Lung (tissue), 17 donors: ENCODE measurements at places on chromosomes 2 and 18. TPM values are rescaled to one million over a fixed set of nuclear protein-coding genes. Genes with fewer than 3 reads are reported as not detected.

PREPL gene
- 101 TPM for total RNA-seq

RAB12 gene
- total RNA-seq = 74.5 TPM

NEDD4L gene
- 177 TPM for total RNA-seq

NEU2 gene
- not detected for total RNA-seq

TMEM200C gene
- 0.57 TPM for total RNA-seq

NT5C1B gene
- total RNA-seq = not detected

IL1RL2 gene
- 0.63 TPM for total RNA-seq

CLEC4F gene
- 0.58 TPM for total RNA-seq

LAMA1 gene
- 2.8 TPM for total RNA-seq

DNA sequence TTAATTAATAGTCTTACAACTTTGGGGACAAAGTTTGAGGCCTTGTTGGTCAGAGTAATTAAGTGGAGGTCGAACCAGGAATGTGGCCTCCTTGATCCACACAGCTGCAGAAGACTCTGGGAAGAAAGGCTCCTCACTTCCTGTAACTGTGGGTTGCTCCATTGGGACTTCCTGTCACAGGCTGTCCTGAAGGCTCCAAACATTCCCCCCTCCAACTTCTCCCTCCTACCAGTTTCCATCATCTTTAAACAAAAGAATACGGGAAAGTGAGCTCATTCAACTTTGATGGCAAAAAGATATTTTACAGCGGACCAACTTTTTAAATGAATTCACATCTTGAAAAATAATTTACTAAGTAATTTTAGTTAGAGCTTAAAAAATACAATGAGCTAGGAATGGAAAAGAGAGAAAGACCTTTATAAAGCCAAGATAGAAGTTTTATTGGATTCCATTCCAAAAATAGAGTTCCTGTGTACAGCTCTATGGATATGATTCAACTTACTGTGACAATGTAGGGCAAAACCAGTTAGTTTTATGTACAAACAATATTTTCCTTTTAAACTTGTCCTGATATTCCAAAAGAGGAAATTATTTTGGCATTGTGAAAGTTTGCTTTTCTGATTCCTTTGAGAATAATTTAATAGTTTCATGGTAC, 212.0 kb upstream of the NABP1 start:
- DNase-seq = no peak

DNA sequence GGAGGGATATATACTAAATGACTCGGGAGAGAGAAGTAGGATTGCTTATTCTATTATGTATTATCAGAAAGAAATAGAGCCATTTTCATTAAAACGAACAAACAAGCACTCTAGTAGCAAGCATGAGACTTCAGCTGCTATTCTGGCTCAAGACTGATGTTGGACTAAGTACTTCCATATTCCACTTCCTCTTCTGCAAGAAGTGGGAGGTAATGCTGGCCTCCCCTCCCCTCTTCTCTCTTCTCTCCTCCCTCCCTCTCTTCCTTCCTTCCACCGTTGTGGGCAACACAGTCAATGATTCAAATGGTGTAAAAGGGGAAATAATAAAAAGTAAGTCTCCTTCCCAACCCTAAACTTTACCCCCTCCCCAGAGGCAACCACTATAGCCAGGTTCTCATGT, 62.6 kb downstream of the EMX1 start:
- no peak for DNase-seq

DNA sequence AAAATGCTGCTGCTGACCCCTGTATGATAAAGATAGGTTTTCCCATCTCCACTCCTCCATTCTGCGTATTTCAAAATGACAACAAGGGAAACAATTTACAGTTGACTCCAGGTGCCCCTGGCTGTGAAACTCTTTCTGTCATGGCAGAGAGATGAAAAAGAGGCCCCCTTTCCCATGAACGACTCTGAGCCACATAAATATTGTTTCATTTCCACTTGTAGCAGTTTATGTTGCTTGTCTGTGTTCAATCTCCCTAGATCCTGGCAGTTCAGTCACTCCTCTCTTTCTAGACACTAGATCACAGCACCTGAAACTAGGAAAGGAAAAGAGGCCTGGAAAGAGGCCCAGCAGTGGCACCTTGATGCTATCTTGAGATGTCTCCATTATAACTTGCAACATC, 121.0 kb upstream of the ZNF521 start:
- no peak for DNase-seq

DNA sequence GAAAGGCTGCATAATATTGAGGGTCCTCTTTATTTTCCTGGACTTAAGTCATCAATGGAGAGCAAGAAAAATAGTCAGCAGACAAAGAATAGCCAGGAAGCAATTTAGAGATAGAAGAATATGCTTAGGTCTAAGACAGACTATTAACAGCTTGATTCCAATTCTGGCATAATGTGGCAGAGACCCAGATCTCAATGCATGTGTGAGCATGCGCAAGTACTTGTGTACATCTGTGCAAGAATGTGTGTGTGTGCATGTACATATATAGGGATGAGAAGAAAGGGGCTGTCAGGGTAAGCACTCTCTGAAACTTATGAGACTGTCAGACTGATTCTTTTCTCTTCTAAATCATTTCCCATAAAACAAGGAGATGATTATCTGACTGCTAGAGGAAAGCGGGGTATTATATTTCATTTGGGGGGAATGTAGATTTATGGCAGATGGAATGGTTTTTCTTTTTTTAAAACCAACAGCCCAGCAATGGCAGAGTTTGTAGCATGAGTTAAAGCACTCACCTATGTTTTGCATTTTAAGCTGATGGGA, 381.3 kb upstream of the SPRED2 start:
- no peak for DNase-seq

DNA sequence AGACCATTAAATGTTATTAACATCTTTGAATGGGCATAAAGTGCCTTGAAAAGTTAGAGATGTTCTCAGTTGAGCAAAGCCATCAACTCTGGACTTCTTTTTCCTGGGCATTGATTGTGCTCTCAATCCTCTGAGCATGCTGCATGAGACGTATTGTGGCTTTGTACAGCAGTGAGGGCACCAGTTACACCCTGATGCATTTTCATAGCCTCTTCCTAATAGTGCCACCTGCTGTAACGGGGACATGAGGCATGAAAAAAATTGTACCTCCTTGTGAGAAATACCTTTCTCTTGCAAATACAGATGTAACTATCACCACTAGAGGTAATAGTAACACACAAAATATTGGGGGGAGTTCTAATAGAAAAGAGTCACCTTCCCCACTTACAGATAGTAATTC, 697.5 kb downstream of the TMEM182 start:
- no peak for DNase-seq

GRCh38 chr2:136985044-136985443, 219.7 kb downstream of the THSD7B start:
- no peak for DNase-seq

- DNase-seq = no peak
Observed at GRCh38 chr2:76159042-76159648, 448.4 kb upstream of the GCFC2 start.

- peak; percentile 28 for DNase-seq
Observed at GRCh38 chr2:165952741-165953211, 800 bp downstream of the TTC21B start.

DNA sequence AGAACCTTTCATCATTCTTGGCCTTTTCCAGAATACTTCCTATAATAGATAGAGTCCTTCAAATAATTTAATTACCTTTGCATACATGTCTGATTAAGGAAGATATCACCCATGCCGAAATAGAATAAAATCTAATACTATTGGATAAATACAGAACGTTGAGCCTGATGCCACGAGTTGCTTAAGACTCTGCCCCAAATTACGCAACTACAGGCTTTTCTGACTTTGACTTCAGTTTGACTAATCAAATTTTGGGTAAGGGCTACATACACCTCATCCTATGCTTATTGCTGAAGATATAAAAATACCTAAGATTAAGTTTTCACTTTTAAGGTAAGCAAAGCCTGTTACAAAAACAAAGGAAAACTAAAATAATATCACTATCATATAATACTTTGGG, 1065.1 kb upstream of the NRXN1 start:
- no peak for DNase-seq

DNA sequence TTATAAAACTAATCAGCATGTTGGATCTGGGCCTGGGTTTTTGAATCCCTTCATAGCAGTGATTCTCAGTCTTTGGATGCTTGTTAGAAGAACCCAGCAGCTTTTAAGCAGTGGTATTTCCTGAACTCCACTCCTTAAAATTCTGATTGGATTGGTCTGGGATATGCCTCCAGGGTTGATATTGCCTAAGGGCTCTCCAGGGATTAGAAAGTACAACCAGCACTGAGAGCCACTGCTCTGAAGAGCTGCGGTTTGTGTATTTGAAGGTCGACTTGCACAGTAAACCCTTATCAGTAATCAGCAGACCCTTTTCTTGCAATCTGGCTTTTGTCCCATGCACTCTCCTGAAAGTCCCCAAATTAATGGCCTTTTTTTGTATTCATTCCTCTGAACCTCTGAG, 17.0 kb upstream of the RBMS1 start:
- no peak for DNase-seq

GRCh38 chr2:36035137-36035536, 320.4 kb upstream of the CRIM1 start:
- DNase-seq = no peak

GRCh38 chr2:195909926-195910325, 158.7 kb downstream of the DNAH7 start:
- no peak for DNase-seq

DNA sequence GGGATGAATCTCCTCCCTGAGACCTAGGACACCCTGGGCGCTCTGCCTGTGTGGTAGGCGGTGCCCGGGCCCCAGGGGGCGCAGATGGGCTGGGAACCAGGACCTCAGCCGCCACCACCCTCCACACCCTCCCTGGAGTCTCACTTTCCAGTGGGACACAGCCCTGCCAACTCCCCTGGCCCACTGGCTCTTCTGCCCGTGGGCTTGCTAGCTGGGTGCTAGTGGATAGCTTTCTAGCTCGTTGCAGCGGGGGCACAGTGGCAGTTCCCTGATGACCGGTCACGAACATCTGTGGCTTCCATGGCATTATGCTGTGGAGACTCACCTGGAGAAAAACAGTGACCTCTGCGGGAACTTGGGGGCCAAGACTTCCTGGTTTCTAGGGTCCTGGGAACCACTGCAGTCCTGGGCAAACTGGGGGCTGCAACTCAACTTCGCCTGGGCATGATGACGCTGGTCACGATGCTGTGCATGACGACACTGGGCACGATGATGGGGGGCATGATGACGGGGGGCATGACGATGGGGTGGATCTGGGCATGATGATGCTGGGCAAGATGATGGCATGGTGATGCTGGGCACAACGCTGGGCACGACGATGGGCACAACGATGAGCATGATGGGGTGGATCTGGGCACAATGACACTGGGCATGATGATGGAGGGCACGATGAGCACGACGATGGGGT, 31.0 kb upstream of the ALLC start:
- DNase-seq = no peak

GRCh38 chr2:46072101-46072820, 224.9 kb upstream of the EPAS1 start:
- no peak for DNase-seq

GRCh38 chr18:72811047-72811446, 56.7 kb downstream of the NETO1 start:
- no peak for DNase-seq

GRCh38 chr2:183185534-183185933, 61.3 kb downstream of the NUP35 start:
- no peak for DNase-seq

GRCh38 chr2:219569041-219569440, 2.3 kb downstream of the OBSL1 start:
- DNase-seq = no peak

GRCh38 chr2:72956936-72957335, 39.6 kb downstream of the EMX1 start:
- no peak for DNase-seq
